ENCODE measurements at places on chromosomes 5 and 9.

DNA sequence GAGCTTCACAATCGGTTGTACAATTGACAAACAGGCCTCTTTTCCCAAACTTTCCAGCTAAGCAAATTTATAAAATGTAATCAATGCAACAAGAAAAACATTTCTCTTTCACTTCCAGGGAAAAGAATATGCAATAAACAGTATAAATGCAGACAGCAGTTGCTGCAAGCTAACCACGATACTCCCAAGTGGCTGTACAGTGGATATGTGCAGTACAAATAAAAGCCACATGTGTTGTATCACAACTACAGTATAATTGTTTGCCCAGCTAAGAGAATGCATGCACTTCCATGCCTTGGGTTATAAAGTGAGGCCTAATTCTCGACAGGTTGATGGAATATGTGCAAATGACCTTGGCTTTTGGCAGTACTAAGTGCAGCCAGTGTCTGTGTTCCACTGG is 16.7 kb upstream of the PDCL start:
- H3K27me3 ChIP-seq = no peaks in the 10 kb centered on the region
- peaks cover 3% of the 10 kb centered on the region for H3K36me3 ChIP-seq
- no peak for DNase-seq
- H3K4me1 ChIP-seq = no peaks in the 10 kb centered on the region
- no peak overlapping the region for H3K4me3 ChIP-seq
- no peak overlapping the region for H3K27ac ChIP-seq

DNA sequence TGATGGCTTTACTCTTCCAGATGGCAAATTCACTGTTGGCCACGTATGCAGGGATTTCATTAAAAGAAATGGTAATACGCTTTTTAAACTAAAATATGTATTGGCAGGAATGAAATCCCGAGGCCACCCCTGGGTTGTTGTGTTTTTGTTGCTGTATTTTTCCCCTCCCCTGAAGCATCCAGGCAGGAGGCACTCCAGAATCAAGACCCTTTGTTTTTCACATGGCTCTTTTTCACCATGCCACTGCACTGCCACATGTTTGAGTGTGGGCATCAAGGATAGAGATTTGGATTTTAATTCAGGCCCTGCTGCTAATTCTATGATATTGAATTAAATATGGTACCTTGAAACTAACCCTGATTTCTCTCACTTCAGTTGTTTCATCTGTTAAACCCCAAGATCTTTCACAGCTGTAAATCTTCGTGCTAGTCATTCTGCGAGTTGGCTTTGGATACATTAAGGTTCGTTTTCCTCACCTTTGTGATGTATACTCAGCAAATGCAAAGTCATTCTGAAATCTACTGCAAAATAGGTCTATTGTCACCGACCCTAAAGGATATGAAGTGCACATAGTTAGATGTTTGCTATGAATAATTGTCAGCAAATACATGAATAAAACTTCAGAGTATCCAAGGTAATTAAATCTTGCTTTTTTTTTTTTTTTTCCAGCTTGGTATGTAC is 533.4 kb downstream of the PTPRD start:
- H3K4me3 ChIP-seq = no peak overlapping the region
- H3K4me1 ChIP-seq = no peaks in the 10 kb centered on the region
- H3K36me3 ChIP-seq = no peaks in the 10 kb centered on the region
- H3K27me3 ChIP-seq = no peaks in the 10 kb centered on the region
- no peak for DNase-seq

DNA sequence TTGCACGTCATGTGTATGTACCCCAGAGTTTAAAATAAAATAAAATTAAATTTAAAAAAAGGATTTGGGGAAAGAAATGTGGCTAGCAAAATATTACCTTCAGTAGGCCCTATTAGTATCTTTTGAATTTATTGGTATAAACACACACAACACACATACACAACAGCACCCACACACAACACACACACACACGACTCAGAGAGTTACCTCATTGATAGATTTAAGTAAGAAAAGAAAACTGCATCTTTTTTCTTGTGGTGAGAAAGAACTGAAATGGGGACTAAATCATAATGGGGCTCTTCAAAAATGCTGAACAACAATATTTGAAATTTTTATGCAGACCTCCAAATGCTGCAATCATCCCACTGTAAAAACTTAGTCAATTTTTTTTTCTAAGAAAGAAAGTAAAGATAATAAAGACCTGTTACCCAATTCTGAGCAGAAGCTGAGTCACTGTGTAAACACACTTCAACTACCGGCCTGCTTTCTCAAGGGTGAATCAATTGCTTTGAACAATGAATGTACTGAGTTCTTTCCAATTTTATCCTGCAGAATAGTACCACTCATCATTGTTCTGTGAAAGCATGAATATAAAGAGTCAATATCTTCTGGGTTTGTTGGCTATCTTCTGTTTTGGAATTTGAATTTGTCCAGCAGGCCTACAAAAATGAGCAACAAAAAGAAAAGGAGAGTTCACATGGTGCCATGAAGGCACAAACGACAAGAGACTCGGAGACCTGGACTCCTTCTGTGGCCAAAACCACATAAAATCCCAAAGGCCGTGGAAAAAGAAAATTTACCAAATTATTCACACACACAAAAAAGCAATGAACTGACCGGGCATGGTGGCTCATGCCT is 57.9 kb upstream of the CCNG1 start:
- no peaks in the 10 kb centered on the region for H3K4me1 ChIP-seq
- no peaks in the 10 kb centered on the region for H3K27me3 ChIP-seq
- no peaks in the 10 kb centered on the region for H3K36me3 ChIP-seq
- no peak overlapping the region for H3K4me3 ChIP-seq
- no peak for DNase-seq

DNA sequence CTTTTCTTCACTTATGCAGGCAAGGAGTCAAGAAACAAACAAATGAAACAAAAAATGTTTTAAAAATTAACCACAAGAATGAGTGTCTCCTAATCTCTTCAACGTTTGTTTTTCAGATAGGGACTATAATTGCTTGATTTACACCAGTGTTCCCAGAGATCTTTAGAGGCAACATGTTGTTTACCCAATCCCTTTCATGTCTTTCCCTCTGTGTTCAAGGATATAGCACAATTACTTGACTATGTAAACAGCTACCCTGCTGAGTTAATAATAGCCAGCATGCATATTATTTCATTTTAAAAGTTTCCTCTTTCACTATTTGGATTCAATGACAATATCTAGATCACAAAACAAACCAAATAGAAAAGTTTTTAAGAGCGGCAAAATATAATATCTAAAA is 25.1 kb upstream of the SHISAL2B start:
- H3K27me3 ChIP-seq = no peaks in the 10 kb centered on the region
- no peak for DNase-seq
- H3K36me3 ChIP-seq = no peaks in the 10 kb centered on the region
- no peak overlapping the region for H3K4me3 ChIP-seq
- H3K27ac ChIP-seq = no peak overlapping the region
- no peaks in the 10 kb centered on the region for H3K4me1 ChIP-seq

GRCh38 chr5:76050134-76050533 is 33.0 kb upstream of the SV2C start:
- no peak for DNase-seq
- no peak overlapping the region for H3K4me3 ChIP-seq
- no peaks in the 10 kb centered on the region for H3K4me1 ChIP-seq
- H3K27ac ChIP-seq = no peak overlapping the region
- no peaks in the 10 kb centered on the region for H3K36me3 ChIP-seq
- no peaks in the 10 kb centered on the region for H3K27me3 ChIP-seq

DNA sequence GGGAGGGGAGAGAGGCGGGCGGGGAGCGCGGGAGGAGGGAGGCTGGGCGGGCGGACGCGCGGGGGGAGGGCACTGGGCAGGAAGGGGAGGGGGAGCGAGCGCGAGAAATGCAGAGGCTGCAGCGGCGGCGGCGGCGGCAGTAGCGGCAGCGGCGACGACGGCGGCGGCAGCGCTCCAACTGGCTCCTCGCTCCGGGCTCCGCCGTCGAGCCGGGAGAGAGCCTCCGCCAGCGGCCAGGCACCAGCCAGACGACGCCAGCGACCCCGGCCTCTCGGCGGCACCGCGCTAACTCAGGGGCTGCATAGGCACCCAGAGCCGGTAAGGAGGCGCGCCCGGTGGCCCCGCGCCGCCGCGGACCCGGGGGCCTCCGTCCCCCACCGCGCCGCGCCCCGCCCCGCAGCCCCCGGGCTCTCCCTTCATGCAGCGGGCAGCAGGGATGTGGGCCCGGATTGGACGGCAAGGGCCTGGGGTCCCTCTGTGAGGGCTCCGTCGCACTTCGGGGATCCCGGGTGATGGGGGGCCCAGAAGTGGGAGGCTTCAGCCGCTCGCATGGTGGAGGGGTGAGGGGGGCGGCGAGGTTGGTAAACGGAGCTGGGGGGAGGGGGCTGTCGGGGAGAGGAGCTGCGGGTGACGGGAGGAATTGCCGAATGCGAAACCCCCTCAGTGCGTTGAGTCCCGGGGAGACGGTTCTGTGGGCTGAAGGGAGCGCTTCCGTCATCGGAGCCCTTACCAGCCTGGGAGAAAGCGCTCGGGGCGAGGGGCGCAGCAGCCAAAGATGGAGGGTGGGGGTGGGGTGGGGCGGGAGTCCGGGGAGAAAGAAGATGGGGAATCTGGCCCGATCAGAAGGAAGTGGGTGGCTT is at the start of gene BASP1:
BASP1 (plus strand) TSS at position 139 of the 860 bp plus-strand sequence. CDS start 57,586 bp downstream, outside the sequence.
- H3K4me3 ChIP-seq = peak within 1 kb of the TSS; percentile 52
- peaks cover 36% of the 10 kb centered on the region for H3K27me3 ChIP-seq
- peak within 1 kb of the TSS; percentile 19 for H3K27ac ChIP-seq
- H3K36me3 ChIP-seq = no peaks in the 10 kb centered on the region

GRCh38 chr5:81408496-81408895 is 14.6 kb upstream of the ACOT12 start:
- no peaks in the 10 kb centered on the region for H3K27me3 ChIP-seq
- no peaks in the 10 kb centered on the region for H3K4me1 ChIP-seq
- no peak overlapping the region for H3K4me3 ChIP-seq

DNA sequence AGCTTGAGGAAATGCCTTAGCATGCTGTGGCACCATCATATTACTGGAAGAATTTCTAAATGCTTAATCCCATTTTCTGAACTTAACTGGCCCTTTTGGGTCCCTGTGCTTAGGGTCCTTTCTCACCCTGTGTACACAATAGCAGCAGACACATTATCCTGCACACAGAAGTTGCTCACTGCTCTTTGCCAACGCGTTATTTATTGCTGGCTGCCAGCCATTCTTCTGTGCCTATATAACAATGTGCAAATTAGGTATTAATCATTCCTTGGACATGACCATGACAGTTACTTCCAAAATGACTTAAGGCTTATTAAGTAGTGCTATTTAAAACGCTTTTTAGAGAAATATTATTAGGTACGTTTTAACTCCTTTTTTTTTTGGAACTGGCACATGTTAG is 134.7 kb downstream of the FBN2 start:
- DNase-seq = no peak
- no peaks in the 10 kb centered on the region for H3K36me3 ChIP-seq
- H3K27ac ChIP-seq = no peak overlapping the region
- no peak overlapping the region for H3K4me3 ChIP-seq
- H3K4me1 ChIP-seq = no peaks in the 10 kb centered on the region

GRCh38 chr5:87390576-87391199 is 22.0 kb downstream of the CCNH start:
- no peak overlapping the region for H3K27ac ChIP-seq
- no peaks in the 10 kb centered on the region for H3K27me3 ChIP-seq
- H3K4me3 ChIP-seq = no peak overlapping the region

DNA sequence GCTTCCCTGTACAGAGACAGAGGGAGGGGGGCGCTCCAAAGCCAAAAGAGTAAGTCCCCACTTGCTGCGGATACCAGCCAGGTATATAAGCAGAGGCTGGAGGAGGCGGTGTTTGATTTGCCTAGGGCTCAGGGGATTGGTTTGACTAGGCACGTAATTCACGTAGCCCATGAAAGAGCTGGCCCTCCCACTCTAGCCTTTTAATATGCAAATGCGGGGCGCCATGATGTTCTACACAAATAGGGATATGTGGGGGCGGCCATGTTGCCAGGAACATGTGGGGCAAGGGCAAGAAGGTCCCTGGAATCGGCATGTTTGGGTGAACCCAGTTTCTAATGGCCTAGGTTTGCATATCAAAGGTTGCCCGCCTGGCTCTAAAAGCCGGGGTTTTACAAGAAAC is 3.3 kb upstream of the PRLR start:
- no peak for DNase-seq
- H3K27me3 ChIP-seq = peaks cover 28% of the 10 kb centered on the region
- H3K4me3 ChIP-seq = no peak overlapping the region

Data from gastrocnemius medialis (tissue), 4 donors.